Mesenchymal stem cell (in vitro differentiated cells and primary cell): ENCODE measurements at places on chromosomes 16 and 17.

GRCh38 chr16:17083628-17084027, 387.1 kb downstream of the XYLT1 start:
- no peak overlapping the region for H3K4me3 ChIP-seq
- H3K27ac ChIP-seq, result no peak overlapping the region
- H3K4me1 ChIP-seq, result no peaks in the 10 kb centered on the region
- DNase-seq, result no peak
- no peaks in the 10 kb centered on the region for H3K36me3 ChIP-seq

DNA sequence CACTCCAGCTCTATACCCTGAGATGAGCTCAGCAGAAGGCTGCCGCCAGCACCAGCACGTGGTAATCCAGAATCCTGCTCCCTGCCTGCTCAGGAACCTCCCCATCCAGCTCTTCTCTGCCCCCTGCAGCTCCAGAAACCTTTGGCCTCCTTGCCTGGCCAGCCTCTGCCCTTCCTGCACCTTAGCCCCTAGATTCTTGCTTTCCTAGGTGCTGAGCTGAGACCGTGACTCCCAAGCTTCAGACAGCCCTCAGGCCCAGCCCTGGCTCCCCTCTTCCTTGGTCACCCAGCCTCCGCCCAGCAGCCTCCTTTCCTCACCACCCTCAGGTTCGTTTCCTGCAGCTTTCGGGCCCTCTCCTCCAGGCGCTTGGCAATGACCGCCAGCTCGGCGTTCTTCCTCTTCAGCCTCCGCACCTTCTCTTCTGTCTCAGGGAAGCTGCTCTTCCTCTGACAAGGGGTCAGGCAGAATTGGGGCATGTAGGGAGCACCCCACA, 2.6 kb downstream of the TSPOAP1 start:
- H3K27me3 ChIP-seq, result peaks cover 73% of the 10 kb centered on the region
- H3K4me1 ChIP-seq, result peaks cover 15% of the 10 kb centered on the region
- no peak overlapping the region for H3K4me3 ChIP-seq

- peaks cover 8% of the 10 kb centered on the region for H3K4me1 ChIP-seq
- no peaks in the 10 kb centered on the region for H3K27me3 ChIP-seq
- H3K36me3 ChIP-seq, result no peaks in the 10 kb centered on the region
These were observed 46.0 kb upstream of the NF1 start for GRCh38 chr17:31048780-31049179.

GRCh38 chr17:13601776-13602551, at the start of gene HS3ST3A1:
TSS of gene HS3ST3A1 (minus strand) at chr17:13601929. CDS start at chr17:13601129, 800 bp downstream.
- peaks cover 21% of the 10 kb centered on the region for H3K4me1 ChIP-seq
- H3K36me3 ChIP-seq, result peaks cover 3% of the 10 kb centered on the region
- no peak within 1 kb of the TSS for H3K27ac ChIP-seq
- DNase-seq, result peak; percentile 69
- H3K27me3 ChIP-seq, result no peaks in the 10 kb centered on the region
- peak within 1 kb of the TSS; percentile 33 for H3K4me3 ChIP-seq

- DNase-seq, result no peak
- no peak overlapping the region for H3K27ac ChIP-seq
- peaks cover 100% of the 10 kb centered on the region for H3K27me3 ChIP-seq
- no peaks in the 10 kb centered on the region for H3K36me3 ChIP-seq
- H3K4me1 ChIP-seq, result peaks cover 31% of the 10 kb centered on the region
These were observed 3.0 kb downstream of the DLX4 start for GRCh38 chr17:49971848-49972485.

- no peak for DNase-seq
- no peaks in the 10 kb centered on the region for H3K27me3 ChIP-seq
- no peak overlapping the region for H3K27ac ChIP-seq
- no peak overlapping the region for H3K4me3 ChIP-seq
- no peaks in the 10 kb centered on the region for H3K36me3 ChIP-seq
These were observed 176.3 kb downstream of the HS3ST3A1 start for GRCh38 chr17:13425390-13425789.

DNA sequence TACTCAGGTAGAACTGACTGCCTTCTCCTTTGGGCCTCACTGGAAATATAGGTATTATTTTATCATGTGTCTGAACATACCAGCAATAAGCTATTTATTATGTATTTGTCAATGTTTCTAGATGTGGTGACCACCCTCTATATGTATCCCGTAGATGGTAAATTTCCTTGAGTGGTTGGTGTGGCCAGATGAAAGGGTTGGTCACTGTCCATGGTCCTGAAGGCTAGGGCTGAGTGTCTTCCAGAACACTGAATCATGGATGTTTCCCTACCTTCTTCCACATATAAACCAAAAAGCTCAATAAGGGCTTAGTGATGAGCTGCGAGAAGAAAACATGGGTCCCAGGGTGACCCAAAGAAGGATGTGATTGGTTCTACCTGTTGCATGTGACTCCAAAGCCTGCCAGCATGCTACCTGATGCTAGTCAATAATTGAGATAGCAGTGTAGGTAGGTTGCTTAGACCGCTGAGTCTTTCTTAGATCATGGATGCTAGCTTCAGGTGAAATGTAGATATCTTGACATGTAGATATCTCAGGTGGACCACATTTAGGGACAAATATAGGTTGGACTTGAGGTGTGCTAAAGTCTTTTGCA, 150.3 kb downstream of the ASIC2 start:
- DNase-seq, result peak; percentile 37
- H3K4me1 ChIP-seq, result peaks cover 3% of the 10 kb centered on the region
- H3K27ac ChIP-seq, result no peak overlapping the region

DNA sequence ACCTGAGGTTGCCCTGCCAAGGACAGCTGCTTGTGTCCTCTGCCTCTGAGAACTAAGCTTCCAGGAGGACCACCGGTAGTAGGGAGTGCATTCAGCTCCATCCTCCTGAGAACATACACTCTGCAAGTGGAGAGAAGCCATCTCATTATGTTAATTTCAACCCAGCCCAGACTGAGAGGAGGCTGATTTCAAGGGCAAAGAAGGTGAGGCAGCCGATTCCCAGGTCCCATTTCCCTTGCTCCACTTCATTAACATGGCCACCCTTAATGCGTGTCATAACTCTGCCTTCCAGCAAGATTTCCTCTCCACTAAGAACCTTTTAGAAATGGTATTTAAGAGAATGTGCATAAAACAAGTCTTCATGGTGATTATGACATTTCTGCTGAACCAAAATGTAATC, 72.5 kb downstream of the CDH13 start:
- no peaks in the 10 kb centered on the region for H3K27me3 ChIP-seq
- H3K27ac ChIP-seq, result no peak overlapping the region
- DNase-seq, result no peak
- no peaks in the 10 kb centered on the region for H3K36me3 ChIP-seq
- H3K4me1 ChIP-seq, result peaks cover 14% of the 10 kb centered on the region

- no peak for DNase-seq
- H3K27ac ChIP-seq, result no peak overlapping the region
- no peaks in the 10 kb centered on the region for H3K4me1 ChIP-seq
- no peaks in the 10 kb centered on the region for H3K27me3 ChIP-seq
- no peaks in the 10 kb centered on the region for H3K36me3 ChIP-seq
These were observed 239.7 kb downstream of the XYLT1 start for GRCh38 chr16:17230932-17231581.

DNA sequence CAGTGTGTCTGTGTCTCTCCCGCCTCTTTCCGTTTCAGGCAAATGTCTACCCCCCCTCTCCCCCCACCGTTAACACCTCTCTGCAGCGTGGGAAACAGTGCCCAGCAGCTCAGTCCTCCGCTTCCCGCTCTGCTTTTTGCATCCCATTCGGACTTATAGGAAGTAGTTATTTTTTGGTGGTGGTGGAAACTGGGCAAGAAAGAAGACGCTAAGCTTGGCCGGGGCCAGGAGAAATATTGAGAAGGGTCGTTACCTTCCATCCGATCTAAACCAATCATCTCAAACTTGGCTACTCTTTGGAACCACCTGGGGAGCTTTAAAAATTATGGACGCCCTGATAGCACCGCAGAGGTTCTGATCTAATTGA, 499 bp upstream of the HLF start:
- no peaks in the 10 kb centered on the region for H3K36me3 ChIP-seq
- no peak for DNase-seq
- no peak overlapping the region for H3K27ac ChIP-seq
- peaks cover 69% of the 10 kb centered on the region for H3K27me3 ChIP-seq
- H3K4me3 ChIP-seq, result peak overlapping the region; percentile 69
- H3K4me1 ChIP-seq, result peaks cover 18% of the 10 kb centered on the region

DNA sequence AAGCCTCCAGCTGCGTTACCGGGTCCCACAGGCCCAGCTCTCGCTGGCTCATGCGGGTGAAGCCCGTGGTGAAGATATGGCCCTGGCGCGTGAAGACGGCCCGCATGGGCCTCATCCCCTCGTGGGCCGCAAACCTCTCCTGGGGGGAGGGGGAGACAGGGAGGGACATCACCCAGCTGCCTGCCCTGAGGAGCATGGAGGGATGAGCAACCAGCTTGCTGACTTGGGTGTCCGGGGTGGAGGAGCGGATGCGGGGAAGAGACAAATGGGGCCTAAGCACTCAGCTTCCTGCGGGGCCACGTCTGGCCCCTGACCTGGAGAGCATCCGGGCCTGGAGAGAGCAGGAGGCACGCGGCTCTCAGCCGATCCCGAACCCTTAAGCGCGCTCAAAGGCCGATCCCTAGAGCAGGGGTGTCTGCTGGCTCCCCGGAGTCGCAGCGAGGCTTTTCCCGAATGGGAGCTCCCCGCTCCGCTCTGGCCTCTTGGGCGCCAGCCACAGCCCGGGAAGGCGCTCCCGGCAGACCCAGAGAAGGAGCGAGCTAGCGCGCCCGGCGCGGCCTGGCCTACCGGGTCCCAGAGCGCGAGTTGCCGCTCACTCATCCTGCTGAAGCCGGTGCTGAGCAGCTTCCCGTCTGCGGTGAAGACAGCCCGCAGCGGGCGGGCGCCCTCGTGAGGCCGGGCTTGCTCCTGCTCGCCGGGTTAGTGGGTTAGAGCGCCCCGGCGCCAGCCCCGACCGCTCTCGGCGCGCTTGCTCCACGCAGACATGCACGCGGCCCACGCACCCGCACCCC, 5.0 kb downstream of the CORO6 start:
- no peak overlapping the region for H3K27ac ChIP-seq
- peak; percentile 71 for DNase-seq
- no peaks in the 10 kb centered on the region for H3K36me3 ChIP-seq
- peaks cover 9% of the 10 kb centered on the region for H3K27me3 ChIP-seq
- H3K4me3 ChIP-seq, result peak overlapping the region; percentile 47

DNA sequence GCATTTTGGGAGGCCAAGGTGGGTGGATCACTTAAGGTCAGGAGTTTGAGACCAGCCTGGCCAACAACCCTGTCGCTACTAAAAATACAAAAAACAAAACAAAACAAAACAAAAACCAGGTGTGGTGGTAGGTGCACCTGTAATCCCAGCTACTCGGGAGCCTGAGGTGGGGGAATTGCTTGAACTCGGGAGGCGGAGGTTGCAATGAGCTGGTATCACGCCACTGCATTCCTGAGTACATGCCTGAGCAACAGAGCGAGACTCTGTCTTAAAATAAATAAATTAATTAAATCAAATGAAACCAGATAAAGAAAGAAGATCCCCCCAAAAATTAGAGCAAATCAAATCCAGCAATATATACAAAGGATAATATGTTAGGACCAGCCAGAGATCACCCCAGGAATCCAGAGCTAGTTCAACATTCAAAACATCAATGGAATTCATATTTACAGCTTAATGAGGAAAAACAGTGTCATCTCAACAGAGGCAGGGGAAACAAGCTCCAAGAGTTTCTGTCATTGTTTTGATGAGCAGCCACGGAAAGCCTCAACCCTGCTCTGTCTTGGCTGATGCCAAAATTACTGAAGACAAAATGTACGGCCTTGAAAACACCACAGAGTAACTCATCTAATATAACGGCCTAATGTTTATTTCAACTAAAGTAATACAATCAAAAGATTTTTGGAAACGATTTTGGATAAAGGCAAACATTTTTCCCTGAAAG, 3.7 kb downstream of the PEMT start:
- H3K36me3 ChIP-seq, result no peaks in the 10 kb centered on the region
- peaks cover 21% of the 10 kb centered on the region for H3K4me1 ChIP-seq
- H3K27ac ChIP-seq, result peak overlapping the region; percentile 3
- no peak overlapping the region for H3K4me3 ChIP-seq
- no peaks in the 10 kb centered on the region for H3K27me3 ChIP-seq
- no peak for DNase-seq

DNA sequence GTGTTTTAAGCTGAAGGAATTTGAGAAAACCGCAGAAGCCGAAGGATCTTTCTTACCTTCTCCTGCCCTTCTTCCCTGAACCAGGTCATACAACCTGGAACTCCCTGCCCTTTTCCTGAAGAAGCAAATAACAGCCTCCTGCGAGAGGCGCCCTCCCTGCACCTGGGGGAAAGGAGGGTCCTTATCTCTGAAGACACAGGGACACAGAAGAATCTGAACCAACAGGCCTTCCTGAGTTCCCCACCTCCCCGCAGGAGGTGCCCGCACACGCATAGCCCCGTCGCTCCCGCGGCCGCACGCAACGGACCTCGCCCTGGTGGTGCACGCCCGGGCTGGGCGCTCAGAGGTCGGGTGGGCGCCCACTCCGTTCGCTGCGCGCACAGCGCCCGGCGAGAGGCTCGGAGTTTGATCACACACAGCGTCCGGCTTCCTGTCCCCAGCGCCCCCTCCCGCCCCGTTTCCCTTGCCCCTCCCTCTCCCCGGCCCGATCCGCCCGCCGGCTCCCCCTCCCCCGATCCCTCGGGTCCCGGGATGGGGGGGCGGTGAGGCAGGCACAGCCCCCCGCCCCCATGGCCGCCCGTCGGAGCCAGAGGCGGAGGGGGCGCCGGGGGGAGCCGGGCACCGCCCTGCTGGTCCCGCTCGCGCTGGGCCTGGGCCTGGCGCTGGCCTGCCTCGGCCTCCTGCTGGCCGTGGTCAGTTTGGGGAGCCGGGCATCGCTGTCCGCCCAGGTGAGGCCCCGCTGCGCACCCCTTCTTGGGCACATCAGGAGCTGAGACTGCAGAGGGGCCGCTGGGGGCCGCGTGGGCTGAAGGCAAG, at the start of gene TNFSF12:
Gene TNFSF12 (plus strand): TSS at position 474 of the 816 bp plus-strand sequence. CDS start 96 bp downstream, at position 570.
- no peaks in the 10 kb centered on the region for H3K27me3 ChIP-seq
- H3K4me3 ChIP-seq, result peak within 1 kb of the TSS; percentile 84
- peaks cover 15% of the 10 kb centered on the region for H3K4me1 ChIP-seq
- no peak within 1 kb of the TSS for H3K27ac ChIP-seq

DNA sequence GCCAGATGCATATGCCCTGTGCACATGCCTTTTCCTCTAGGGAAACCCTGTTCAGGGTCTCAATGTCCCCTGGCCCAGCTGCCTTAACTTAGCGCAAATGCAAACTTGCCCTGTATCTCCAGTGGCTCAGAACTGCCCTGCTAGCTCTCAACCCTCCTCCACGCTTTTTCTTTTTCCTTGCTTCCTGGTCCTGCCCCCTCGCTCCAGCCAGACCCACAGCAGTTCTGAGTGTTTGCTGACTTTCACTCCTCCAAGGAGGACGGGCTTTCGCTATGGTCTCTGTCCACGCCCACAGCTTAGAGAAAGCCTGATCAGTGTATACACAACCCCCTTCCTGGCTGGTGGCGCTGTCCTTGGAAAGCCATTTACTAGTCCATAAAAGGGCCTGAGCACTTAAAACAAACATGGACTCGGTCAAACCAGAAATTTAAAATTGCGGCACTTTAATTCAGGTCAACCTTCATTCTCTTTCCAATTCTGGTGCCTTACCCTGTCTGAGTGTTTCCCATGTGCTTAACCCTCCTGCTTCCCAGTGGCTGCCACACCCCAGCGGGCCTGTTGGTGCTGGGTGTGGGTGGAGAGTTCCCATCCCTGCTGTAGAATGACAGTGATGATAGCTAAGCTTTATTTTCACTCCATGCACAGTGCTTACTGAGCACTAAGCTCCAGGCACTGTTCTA, 15.6 kb upstream of the TMEM98 start:
- no peaks in the 10 kb centered on the region for H3K36me3 ChIP-seq
- peaks cover 1% of the 10 kb centered on the region for H3K4me1 ChIP-seq
- DNase-seq, result peak; percentile 91

- no peak overlapping the region for H3K4me3 ChIP-seq
- peaks cover 5% of the 10 kb centered on the region for H3K27me3 ChIP-seq
- no peaks in the 10 kb centered on the region for H3K4me1 ChIP-seq
- no peak overlapping the region for H3K27ac ChIP-seq
These were observed 180.4 kb upstream of the IRX5 start for GRCh38 chr16:54750249-54750648.
